ENCODE measurements at places on chromosomes 12 and 14. TPM values are rescaled to one million over a fixed set of nuclear protein-coding genes. Genes with fewer than 3 reads are reported as not detected.

FGF6 gene
- polyA plus RNA-seq = not detected

BAG5 gene
- polyA plus RNA-seq = 47.5 TPM

RPL10L gene
- not detected for polyA plus RNA-seq

RGS6 gene
- polyA plus RNA-seq = not detected

EFS gene
- polyA plus RNA-seq = not detected

SLC6A12 gene
- polyA plus RNA-seq = not detected

PLD4 gene
- polyA plus RNA-seq = 0.13 TPM

RD3L gene
- polyA plus RNA-seq = not detected

ARF3 gene
- 21.8 TPM for polyA plus RNA-seq

ISM2 gene
- polyA plus RNA-seq = not detected

CABP1 gene
- polyA plus RNA-seq = not detected

MEG3 gene
- not detected for polyA plus RNA-seq

ACOT6 gene
- not detected for polyA plus RNA-seq

CDCA4 gene
- 8.2 TPM for polyA plus RNA-seq

PMEL gene
- polyA plus RNA-seq = 0.15 TPM

LETMD1 gene
- polyA plus RNA-seq = 30.1 TPM

PLEKHG7 gene
- not detected for polyA plus RNA-seq

SLC6A15 gene
- not detected for polyA plus RNA-seq

INSM2 gene
- not detected for polyA plus RNA-seq

CEP128 gene
- 3.1 TPM for polyA plus RNA-seq

HCAR3 gene
- polyA plus RNA-seq = not detected

RPGRIP1 gene
- 0.09 TPM for polyA plus RNA-seq

AP1G2 gene
- 91.4 TPM for polyA plus RNA-seq

PLEKHH1 gene
- polyA plus RNA-seq = 0.06 TPM

FOXA1 gene
- not detected for polyA plus RNA-seq

SLC10A1 gene
- polyA plus RNA-seq = not detected

NPAS3 gene
- polyA plus RNA-seq = not detected

FOXN4 gene
- 0.29 TPM for polyA plus RNA-seq

RERGL gene
- not detected for polyA plus RNA-seq

FAM222A gene
- polyA plus RNA-seq = 0.16 TPM

Data from naive thymus-derived CD8-positive, alpha-beta T cell (primary cell).